ENCODE measurements at places on chromosomes 11 and 22.
A peak's percentile ranks its signal among the peaks of the same experiment; 100 is the strongest.

- H3K4me1 ChIP-seq: no peaks in the 10 kb centered on the region
- no peak overlapping the region for H3K27ac ChIP-seq
- no peaks in the 10 kb centered on the region for H3K27me3 ChIP-seq
- no peaks in the 10 kb centered on the region for H3K36me3 ChIP-seq
These were observed 195.9 kb downstream of the DSCAML1 start for GRCh38 chr11:117601006-117601708.

GRCh38 chr11:85705800-85706199 lies 19.8 kb upstream of the CCDC89 start:
- no peaks in the 10 kb centered on the region for H3K36me3 ChIP-seq
- no peaks in the 10 kb centered on the region for H3K4me1 ChIP-seq
- no peak overlapping the region for H3K27ac ChIP-seq
- H3K27me3 ChIP-seq: no peaks in the 10 kb centered on the region
- H3K4me3 ChIP-seq: no peak overlapping the region
- no peak for DNase-seq

DNA sequence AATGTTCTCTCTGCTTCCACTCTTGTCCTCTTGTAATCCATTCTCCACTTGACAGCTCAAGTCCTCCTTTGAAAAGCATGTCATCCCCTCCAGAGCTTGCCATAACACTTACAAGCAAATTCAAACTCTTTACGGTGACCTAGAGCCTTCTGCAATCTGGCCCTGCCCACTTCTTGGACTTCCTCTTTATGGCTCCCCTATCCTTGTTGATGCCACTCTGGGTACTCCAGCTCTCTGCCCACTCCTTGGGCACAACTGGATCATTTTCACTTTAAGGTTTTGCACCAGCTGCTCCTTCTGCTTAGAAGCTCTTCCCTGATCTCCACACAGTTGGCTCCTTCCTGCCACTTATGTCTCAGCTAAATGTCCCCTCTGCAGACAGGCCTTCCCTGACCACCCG lies 217.9 kb downstream of the DSCAML1 start:
- H3K27ac ChIP-seq: no peak overlapping the region
- peaks cover 4% of the 10 kb centered on the region for H3K4me1 ChIP-seq
- DNase-seq: no peak
- H3K27me3 ChIP-seq: no peaks in the 10 kb centered on the region
- no peak overlapping the region for H3K4me3 ChIP-seq

GRCh38 chr22:25656724-25657123 lies 85.3 kb upstream of the MYO18B start:
- H3K36me3 ChIP-seq: no peaks in the 10 kb centered on the region
- H3K4me1 ChIP-seq: no peaks in the 10 kb centered on the region
- H3K27me3 ChIP-seq: no peaks in the 10 kb centered on the region
- no peak overlapping the region for H3K4me3 ChIP-seq
- no peak overlapping the region for H3K27ac ChIP-seq
- DNase-seq: no peak

DNA sequence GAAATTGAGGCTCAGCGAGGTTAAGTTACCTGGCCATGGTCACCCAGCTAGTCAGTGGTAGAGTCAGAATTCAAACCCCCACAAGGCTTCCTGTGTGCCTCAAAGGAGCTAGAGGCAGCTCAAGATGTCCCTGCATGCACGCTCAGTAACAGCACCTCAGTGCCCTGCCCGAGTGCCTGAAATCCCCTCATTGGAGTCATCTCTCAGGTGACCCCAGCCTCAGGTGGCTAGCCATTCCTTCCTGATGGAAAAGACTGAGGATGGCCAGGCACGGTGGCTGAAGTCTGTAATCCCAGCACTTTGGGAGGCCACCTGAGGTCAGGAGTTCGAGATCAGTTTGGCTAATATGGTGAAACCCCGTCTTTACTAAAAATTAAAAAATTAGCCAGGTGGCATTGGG lies 36.9 kb downstream of the LIF start:
- peaks cover 74% of the 10 kb centered on the region for H3K4me1 ChIP-seq
- DNase-seq: no peak
- H3K27ac ChIP-seq: peak overlapping the region; percentile 82

- no peak overlapping the region for H3K4me3 ChIP-seq
- no peak for DNase-seq
- H3K27ac ChIP-seq: no peak overlapping the region
- no peaks in the 10 kb centered on the region for H3K27me3 ChIP-seq
- no peaks in the 10 kb centered on the region for H3K36me3 ChIP-seq
- no peaks in the 10 kb centered on the region for H3K4me1 ChIP-seq
These were observed 43.2 kb upstream of the YPEL1 start for GRCh38 chr22:21778705-21779363.

DNA sequence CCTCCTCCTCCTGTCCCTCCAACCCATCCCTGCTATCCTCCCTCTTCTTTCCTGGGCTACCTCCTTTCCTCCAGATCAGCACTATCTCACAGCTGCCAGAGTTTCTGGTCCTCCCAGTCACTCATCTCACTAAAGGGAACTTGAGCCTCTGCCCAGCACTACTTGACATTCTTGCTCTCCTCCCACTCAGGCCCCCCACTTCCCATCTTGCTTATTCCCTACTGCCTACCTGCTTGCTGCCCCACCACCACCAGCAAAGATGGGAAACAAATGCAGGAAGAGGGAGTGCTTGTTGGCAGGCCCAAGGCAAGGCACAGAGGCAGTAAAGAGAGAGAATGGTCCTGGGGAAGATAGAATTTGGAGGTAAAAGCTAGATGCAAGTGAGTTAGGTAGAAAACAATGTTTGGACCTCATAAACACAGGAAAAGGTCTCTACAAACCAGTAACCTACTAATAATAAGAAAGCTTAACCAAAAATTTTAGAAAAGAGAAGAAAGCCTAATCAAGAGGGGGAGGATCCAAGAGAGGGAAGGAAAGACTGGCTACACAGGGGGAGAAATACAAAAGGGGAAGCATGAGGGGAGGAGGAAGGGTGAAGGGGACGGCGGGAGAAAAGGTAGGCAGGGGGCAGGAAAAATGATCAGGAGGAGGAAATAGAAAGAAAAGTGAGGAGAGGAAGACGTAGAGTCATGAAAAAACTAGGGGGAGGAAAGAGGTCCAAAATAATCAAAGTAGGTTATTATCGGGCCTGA lies 63.6 kb downstream of the PAK1 start:
- H3K27me3 ChIP-seq: no peaks in the 10 kb centered on the region
- peak overlapping the region; percentile 87 for H3K27ac ChIP-seq
- H3K4me1 ChIP-seq: peaks cover 38% of the 10 kb centered on the region
- H3K36me3 ChIP-seq: no peaks in the 10 kb centered on the region

DNA sequence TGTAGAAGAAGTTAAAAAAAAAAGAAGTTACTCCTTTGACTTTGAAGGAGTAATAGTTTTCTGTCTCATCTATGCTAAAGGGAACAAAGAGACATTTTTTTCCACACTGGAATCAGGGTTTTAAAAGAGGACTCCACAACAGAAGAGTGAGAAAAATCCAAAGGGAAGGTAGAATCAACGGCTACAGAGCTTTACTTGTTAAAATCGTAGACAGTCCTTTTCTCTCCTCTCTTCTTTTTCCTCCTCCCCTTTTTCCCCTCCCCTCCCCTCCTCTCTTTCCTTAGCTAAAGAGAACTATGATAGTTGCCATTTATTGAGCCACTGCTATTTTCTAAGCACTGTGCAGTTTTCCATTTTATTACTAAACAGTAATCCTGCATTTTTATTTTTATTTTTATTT lies 29.2 kb downstream of the DDIAS start:
- H3K36me3 ChIP-seq: no peaks in the 10 kb centered on the region
- H3K4me3 ChIP-seq: no peak overlapping the region
- DNase-seq: no peak
- no peaks in the 10 kb centered on the region for H3K27me3 ChIP-seq

DNA sequence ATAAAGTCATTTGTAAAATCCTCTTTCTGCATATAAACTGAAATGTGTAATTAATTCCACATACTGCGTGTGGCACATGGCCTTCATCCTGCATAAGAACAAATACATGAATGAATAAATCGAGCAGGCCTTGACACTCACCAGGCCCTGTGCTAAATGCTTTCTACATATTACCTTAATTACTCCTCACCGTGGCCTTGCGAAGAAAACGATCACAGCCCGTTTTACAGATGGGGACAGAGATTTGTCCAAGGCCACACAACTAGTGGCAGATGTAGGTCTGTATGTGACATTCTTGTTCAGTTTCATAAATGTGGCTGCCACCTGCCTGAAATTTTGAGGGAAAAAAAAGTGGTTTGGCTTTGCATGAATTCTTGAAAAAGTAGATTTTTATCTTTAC lies 5.8 kb upstream of the CCND1 start:
- H3K27ac ChIP-seq: no peak overlapping the region
- H3K4me1 ChIP-seq: peaks cover 44% of the 10 kb centered on the region
- no peaks in the 10 kb centered on the region for H3K27me3 ChIP-seq
- H3K4me3 ChIP-seq: no peak overlapping the region
- no peak for DNase-seq

- DNase-seq: no peak
- H3K27me3 ChIP-seq: no peaks in the 10 kb centered on the region
- H3K4me3 ChIP-seq: peak overlapping the region; percentile 9
- H3K36me3 ChIP-seq: no peaks in the 10 kb centered on the region
These were observed 101.2 kb downstream of the BCR start for GRCh38 chr22:23281406-23282088.

GRCh38 chr11:64352099-64352994 lies 6.6 kb upstream of the RPS6KA4 start:
- H3K36me3 ChIP-seq: no peaks in the 10 kb centered on the region
- no peaks in the 10 kb centered on the region for H3K27me3 ChIP-seq
- H3K4me1 ChIP-seq: peaks cover 21% of the 10 kb centered on the region
- H3K4me3 ChIP-seq: no peak overlapping the region
- DNase-seq: no peak

DNA sequence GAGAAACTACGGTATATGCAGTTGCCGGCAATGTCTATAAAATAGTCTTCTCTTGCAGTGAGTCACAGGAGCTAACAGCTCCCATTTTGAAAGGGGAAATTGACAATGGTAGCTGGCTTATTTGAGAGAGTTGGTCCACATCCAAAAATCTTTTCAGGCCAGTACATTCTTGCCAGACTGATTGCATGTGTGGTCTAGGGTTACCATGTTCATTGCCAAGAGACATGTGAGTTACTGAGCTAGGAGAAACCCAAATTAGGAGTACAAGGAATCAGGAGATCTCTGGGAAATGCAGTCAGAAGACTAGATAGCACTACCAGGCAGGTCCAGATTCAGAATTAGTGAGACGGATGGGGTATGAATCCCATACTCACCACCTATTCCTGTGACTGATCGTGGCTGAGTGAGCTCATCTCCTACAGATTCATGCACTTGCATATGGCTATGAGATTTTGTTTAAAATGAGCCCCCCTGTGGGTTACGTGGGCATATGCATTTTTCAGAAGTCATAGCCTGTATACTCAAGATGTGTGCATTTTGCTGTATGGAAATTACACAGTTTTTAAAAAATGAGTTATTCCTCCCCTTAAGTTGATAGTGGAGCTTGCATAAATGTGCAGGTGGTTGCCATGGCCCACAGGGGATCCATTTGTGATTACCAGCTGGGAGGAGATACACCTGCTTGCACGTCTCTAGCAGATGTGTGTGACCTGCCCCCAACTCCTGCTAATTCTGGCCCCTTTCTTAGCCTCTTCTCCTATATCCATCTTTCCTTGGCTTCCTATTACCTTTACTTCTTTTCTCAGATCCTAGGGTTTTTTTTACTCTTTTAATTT lies 102.7 kb downstream of the COMMD9 start:
- no peak for DNase-seq
- peaks cover 16% of the 10 kb centered on the region for H3K4me1 ChIP-seq
- H3K27me3 ChIP-seq: no peaks in the 10 kb centered on the region
- no peaks in the 10 kb centered on the region for H3K36me3 ChIP-seq
- no peak overlapping the region for H3K4me3 ChIP-seq
- no peak overlapping the region for H3K27ac ChIP-seq

DNA sequence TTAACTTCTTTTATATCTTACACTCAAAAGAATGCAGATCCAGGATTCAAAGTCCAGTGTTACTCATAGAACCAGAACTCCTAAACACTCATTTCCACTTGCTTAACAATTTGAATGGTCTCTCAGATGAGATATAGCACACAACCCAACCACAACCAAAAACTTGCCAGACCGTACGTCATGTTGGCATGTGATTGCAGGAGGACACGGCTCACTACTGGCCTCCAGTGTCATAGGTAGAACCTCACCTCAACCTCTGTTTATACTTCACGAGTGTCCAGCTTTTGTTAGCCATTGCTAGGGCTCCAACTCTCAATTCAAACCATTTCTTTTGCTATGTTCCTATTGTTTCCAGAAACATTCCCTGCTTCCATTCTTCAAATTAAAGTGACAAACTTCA lies 58.5 kb upstream of the PDGFD start:
- no peak overlapping the region for H3K27ac ChIP-seq
- H3K27me3 ChIP-seq: no peaks in the 10 kb centered on the region
- H3K4me1 ChIP-seq: no peaks in the 10 kb centered on the region
- no peaks in the 10 kb centered on the region for H3K36me3 ChIP-seq

- peaks cover 8% of the 10 kb centered on the region for H3K4me1 ChIP-seq
- H3K27ac ChIP-seq: no peak overlapping the region
- H3K36me3 ChIP-seq: no peaks in the 10 kb centered on the region
- no peak for DNase-seq
These were observed 46.7 kb upstream of the PARVA start for GRCh38 chr11:12330485-12331231.

GRCh38 chr11:33273656-33274055 lies 16.5 kb downstream of the HIPK3 start:
- DNase-seq: no peak
- peak overlapping the region; percentile 15 for H3K27ac ChIP-seq
- H3K27me3 ChIP-seq: no peaks in the 10 kb centered on the region
- peaks cover 97% of the 10 kb centered on the region for H3K4me1 ChIP-seq
- no peak overlapping the region for H3K4me3 ChIP-seq

DNA sequence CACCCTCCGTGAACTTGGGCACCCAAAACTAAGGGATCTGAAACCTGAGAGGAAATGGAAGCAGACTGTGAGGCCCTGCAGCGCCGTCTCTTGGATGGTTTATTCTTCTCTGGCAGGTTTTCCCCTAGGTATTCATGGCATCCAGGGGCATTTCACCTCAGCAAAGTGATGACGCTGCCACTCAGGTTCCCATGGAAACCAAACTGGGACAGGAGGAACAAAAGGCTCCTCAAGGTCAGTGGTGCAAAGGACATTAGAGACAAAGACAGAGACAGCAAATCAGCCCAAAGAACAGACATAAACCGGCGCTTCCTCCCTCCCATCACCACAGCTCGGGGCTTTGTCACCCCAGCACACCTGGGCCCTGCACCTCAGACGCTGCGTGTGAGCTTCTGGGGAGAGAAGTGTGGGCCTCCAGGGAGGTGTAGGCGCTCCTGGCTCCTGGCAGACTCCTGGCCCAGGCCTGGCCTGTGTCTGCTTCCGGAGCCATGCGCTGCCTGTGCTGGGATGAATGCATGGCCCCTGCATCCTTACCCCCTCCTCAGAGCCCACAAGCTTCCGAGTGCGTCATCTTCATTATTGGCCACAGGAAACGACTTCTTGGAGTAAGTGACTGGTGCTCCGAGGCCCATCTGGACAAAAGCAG lies 5.9 kb downstream of the TP53AIP1 start:
- no peak overlapping the region for H3K4me3 ChIP-seq
- DNase-seq: no peak
- H3K36me3 ChIP-seq: no peaks in the 10 kb centered on the region
- H3K27ac ChIP-seq: no peak overlapping the region
- H3K27me3 ChIP-seq: no peaks in the 10 kb centered on the region
- peaks cover 5% of the 10 kb centered on the region for H3K4me1 ChIP-seq

Measured in vagina (tissue), 2 donors.